ENCODE measurements at places on chromosomes 7 and 10.

- DNase-seq = no peak
Observed at GRCh38 chr10:73338801-73339368, 19.8 kb downstream of the CFAP70 start.

- DNase-seq = peak; percentile 51
Observed at GRCh38 chr10:90945491-90946070, 24.7 kb upstream of the ANKRD1 start.

DNA sequence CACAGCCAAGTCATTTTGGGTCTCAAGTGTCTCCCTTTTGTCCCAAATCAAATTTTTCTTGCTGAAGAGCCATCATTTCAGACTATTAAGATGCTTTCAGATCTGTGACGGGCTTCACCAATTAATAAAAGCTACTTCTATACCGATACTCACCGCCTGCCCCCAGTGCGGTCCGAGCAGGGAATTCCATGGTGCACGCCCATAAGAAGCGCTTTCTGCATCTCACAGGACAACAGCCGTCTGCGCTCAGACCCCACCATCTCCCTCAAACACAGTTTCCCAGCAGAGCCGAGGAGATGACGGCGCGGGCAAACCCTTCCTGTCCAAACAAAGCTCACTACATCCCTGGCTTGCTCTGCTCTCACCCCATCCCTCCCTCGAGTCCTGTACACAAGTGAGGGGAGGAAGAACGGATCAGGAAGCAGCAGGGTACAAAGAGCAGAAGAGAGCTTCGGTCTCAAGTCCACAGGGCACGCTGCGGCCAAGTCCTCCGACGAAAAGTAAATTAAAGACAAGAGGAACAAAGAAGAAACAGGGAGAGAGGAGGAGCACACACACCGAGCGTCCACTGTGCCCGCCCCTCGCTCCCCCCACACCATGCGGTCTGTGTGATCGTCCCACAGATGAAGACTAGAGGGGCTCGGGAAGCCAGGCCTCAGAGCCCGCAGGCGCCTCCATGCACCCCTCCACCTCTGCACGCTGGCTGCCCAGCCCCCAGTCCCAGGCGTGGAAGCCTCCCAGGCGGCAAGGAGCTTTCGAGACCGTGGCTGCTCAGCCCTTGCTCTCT lies 121.9 kb downstream of the MAD1L1 start:
- DNase-seq = peak; percentile 39

- DNase-seq = no peak
Observed at GRCh38 chr7:41051062-41051461, 651.8 kb downstream of the INHBA start.

DNA sequence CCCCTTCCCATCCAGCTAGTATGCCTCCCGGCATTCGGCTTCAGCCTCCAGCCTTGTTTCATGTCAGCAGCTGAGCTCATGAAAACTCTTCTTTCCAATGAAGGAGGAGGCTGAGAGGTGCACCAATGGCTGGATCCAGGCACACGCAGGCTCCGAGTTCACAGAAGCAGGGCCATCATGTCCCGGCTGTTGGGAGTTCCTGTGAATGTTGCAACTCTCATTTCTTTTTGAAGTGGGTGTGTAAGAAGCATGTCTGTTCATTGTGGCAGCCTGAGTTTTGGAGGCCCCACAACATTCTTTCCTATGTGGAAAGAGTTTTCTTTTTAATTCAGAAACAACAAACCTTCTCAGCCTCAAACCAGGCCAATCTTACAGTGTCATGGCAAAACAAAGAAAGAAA lies 89.7 kb downstream of the PTPRE start:
- no peak for DNase-seq

- peak; percentile 58 for DNase-seq
Observed at GRCh38 chr10:17257466-17258321, 29.7 kb downstream of the VIM start.

DNA sequence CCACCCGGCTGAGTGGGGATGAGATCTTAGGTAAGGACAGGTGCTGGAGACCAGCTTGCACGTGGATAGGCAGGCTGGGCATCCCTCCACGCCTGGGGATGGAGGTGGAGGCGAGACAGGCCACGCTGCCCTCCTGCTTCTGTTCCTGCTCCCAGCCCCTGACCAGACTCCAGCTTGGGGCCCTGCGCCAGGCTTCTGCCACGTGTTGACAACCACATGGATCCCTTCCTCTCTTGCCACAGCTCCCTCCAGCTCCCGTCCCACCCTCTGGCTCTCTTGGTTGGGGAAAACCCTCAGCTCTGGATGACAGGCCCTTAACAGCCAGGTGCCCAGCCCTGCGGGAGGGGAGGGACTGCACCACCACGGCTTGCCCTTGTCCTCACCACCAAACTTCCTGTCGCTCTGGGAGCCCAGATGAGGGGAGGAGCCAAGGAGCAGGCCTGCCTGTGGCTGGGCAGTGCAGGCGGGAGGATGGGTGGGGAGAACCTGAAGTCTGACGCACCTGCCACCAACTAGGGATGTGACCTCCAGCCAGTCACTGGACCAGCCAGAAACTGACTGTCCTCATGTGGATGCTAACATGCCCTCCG lies 36.0 kb downstream of the KCNH2 start:
- no peak for DNase-seq

DNA sequence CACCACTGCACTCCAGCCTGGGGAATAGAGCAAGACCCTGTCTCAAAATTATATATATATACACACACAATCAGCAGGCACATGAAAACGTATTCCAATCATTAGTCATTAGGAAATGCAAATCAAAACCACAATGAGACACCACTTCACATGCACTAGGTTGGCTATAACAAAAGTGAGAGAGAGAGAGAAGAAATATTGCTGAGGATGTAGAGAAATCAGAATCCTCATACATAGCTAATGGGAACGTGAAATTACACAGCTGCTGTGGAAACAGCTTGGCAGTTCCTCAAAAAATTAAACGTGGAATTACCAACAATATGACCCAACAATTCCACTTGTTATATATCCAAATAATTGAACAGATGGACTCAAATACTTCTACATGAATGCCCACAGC lies 43.3 kb upstream of the CNNM1 start:
- DNase-seq = peak; percentile 19

DNA sequence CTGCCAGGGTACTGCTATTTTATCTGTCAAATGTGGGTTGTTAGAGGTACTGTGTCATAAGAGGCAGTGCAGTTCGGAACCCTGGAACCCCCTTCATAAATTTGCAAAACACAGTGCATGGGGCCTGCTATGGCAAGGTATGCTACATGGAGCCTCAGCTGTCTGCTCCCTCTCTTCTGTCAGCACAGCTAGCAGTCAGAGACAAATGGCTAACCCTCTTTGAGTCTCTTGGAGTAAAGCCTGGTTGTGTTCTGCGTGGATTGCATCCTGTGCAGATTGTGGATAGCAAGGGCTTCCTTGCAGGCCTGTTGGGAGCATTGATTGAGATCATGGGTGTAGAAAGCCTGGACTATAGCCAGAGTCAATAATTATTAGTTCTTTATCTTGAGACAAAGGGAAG lies 397.8 kb downstream of the AUTS2 start:
- DNase-seq = no peak

DNA sequence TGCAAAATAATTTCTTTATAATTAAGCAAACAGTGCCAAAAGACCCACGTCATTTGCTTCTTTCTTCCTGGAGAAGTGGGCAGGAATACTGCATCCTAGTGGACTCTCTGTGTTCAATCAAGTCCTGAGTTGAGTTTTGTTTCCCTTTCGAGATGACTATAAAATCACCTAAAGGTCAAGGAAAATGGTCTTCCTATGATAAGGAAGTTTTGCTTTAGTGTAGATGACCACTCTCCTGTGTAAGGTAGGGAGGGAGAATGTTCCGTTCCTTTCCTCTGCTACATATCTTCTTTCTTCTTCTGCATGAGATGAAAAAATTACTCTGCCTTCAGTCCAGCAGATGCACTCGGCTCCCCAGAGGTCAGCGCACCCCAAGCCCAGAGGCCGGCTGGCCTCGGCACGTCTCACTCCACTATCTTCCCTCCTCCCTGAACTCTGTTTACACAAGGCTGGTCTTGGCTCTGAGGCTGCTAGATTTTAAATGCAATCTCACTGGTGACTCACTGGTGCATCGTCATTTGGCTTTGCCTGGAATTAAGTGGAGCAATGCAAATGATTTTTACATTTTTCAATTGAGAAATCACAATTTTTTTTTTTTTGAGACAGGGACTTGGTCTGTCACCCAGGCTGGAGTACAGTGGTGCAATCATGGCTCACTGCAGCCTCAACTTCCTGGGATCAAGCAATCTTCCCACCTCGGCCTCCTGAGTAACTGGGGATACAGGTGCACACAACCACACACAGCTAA lies 18.6 kb upstream of the VDAC2 start:
- peak; percentile 88 for DNase-seq

DNA sequence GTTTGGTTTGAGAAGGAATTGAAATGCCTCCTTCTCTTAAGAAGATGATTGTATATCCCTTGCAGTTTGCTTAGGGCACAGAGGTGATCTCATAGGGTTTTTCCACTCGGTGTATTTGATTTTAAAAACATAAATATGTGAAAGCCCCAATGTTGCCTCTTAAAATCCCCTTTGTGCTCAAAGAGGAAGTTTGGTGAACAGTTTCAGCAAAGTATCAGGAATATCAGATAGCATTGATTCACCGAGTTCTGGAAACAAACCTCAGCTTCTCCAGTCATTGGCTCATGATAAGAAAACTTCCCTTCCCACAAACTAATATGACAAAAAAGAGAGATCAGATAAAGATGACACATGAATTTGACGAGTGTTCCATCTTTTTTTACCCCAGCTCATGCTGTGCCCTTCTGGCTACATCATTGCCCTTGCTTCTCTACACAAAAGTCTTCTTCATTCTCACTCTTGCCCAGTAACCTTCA lies 20.1 kb upstream of the SMNDC1 start:
- no peak for DNase-seq

- no peak for DNase-seq
Observed at GRCh38 chr7:88346357-88346756, 39.7 kb upstream of the STEAP4 start.

DNA sequence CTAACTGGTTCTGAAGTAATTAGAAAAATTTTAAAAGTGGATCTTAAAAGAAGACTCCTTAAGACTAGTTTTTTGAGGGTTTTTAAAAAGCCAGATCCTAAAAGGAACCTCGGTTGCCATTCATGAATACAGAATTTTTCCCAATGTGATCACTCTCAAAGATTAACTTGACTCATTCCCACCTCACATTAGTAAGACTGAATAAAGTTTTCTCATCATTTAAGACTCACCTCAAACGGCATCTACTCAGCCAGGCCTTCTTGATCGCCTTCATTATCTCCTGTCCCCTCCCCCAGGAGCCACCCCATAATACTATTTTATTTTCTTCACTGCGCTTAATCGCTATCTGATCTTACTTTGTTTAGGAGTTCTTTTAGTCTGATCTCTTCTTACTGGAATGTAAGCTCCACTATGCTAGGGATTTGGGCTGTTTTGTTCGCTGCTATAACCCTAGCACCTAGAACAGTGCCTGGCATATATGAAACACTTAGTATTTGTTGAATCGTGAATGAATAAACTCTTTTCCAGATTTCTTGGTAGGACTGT lies 55.9 kb upstream of the PCGF5 start:
- peak; percentile 12 for DNase-seq

DNA sequence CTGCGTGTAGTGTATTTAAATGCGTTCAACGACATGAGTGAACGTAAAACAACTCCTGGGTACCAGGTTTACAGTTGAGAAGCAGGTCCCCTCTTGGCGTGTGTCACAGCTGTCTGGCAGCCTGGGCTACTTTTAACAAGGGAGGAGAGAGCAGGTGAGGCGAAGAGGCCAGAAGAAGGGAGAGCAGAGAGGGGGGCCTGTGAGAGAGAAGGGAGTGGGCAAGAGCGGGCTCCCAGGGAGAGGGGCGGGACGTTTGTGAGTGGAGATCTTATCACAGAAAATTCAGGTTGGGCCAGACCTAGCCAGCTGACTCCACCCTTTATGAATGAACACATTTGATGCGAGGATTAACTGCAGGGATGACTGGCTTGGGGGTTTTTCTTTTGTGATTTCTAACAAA lies 154.0 kb downstream of the CAMK1D start:
- no peak for DNase-seq

GRCh38 chr7:539731-540411 lies 20.2 kb upstream of the PDGFA start:
- DNase-seq = peak; percentile 65

DNA sequence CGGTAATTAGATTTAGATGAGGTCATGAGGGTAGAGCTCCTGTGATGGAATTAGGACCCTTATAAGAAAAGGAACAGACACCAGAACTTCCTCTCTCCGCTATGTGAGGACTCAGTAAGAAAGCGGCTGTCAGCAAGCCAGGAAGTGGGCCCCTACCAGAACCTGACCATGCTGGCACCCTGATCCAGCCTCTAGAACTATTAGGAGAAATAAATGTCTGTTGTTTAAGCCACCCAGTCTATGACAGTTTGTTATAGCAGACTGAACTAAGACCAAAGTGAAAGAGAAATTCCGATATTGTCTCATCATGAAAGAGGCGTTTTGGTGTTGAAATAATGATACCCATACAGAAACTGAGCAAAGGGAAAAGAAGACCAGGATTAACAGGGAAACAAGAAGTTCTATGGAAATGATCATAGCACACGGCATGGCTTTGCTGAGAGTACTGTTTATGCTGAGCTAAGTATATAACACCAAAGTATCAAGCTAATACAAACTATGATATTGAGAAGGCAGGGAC lies 9.2 kb downstream of the CLEC2L start:
- DNase-seq = no peak

DNA sequence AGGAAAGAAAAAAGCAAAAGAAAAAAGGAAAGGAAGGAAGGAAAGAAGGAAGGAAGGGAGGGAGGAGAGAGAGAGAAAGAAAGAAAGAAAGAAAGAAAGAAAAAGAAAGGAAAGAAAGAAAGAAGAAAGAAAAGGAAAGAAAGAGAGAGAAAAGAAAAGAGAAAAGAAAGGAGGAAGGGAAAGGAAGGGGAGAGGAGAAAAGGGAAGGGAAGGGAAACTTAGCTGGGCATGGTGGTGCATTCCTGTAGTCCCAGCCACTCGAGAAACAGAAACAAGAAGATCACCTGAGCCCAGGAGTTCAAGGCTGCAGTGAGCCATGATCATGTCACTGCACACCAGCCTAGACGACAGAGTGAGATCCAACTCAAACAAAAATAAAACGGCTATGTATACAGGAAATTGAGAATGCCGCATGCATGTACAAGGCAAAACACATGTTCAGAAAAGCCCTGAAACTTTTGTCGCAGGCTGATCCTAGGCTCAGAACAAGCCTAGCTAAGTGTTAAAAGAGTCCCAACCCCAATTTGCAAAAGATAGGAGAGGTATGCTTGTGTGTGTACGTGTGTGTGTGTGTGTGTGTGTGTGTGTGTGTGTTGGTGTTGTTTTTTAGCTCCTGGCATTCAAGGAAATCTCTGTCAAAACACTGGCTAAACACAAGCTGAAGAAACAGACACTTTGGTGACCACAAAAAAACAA lies 6.6 kb upstream of the NPC1L1 start:
- DNase-seq = no peak

DNA sequence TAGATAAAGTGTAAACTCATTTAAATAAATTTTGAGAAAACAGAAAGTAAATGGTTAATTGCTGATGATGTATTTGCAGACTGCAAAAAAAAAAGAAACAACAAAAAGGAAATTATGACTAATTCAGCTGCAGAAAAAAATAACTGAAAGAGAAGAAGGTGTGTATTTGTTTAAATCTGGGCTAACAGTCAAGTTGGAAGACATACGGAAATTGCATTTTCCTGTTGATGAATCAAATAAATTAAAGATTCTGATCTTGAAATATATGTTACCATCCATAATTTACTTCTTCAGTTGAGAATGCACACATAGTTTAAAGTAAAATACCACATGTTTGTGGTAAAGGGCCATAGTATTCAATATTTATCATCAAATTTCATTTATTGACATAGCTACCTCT lies 19.3 kb upstream of the ING3 start:
- no peak for DNase-seq
